NCI-H526 (cell line): ENCODE measurements at places on chromosomes 5 and 9.

DNA sequence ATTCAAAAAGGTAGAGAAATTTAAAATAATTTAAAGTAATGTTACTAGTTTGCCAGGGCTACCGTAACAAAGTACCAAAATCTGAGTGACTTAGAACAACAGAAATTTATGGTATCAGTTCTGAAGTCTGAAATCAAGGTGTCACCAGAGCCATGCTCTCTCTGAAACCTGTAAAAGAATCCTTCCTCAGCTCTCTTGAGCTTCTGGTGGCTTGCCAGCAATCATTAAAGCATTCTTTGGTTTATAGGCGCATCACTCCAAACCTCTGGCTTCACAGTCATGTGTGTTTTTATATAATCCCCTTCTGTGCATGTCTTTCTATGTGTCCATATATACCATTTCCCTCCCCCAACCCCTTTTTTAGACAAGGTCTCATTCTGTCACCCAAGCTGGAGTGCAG, 220.3 kb downstream of the COX7C start:
- DNase-seq, result no peak

DNA sequence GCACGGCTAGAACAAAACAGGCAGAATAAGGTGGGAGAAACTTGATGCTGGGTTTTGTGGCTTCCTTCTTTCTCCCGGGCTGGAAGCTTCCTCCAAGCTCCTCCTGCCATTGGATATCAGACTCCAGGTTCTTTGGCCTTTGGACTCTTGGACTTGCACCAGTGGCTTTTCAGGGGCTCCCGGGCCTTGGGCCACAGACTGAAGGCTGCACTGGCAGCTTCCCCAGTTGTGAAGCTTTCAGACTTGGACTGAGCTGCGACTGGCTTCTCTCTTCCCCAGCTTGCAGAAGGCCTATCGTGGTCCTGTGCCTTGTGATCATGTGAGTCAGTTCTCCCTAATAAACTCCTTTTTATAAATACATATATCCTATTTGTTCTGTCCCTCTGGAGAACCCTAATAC, 364.4 kb downstream of the DNAH5 start:
- no peak for DNase-seq

- no peak for DNase-seq
Measured at GRCh38 chr9:90311811-90312210, 330.8 kb downstream of the DIRAS2 start.

DNA sequence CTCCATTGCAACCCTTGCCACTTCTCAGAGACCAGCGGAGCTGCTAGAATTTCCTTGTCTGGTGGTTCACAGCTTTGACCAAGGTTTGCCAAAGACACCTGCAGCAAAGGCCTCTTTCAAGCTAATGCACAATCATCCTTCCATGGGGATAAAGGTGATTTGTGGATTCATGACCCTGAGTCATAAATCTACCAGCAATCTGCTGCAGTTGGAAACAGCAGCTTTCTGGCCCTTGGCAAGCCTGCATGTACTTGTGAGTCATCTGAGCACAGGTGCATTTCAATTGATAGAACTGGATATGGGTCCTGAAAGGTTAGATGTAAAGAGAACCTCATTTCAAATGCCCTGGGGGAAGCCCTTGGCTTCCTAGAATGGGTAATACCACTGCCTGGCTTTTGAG, 21.6 kb upstream of the TCF7 start:
- DNase-seq, result no peak

GRCh38 chr5:107605596-107606125, 65.1 kb downstream of the EFNA5 start:
- peak; percentile 42 for DNase-seq

DNA sequence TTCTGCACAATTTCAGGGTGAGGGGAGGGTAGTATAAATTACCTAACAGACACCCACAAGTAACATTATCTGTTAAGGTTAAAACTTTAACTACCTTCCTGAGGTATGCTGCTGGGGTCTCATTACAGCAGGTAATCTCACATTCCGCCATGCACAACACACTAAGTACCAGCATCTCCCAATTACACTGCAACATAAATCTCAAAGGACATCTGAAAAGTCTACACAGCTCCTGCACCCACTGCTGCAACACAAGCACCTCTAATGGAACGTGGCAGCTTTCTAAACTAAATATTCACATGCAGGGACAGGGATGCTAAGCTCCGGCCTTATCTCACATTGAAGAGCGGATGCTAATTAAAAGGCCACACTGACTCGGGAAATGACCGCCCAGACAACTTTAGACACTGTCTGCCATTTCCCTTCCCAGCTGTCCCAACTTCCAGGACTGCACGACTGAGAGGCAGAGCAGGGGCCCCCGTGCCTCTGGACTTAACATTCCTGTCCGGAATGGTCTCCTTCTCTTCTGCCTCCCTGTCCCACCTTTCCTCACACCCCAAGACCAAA, 45.9 kb downstream of the PSMB7 start:
- DNase-seq, result no peak

- no peak for DNase-seq
Measured at GRCh38 chr9:127119320-127119709, 3.1 kb downstream of the ANGPTL2 start.

GRCh38 chr9:72794946-72795345, 157.9 kb downstream of the ALDH1A1 start:
- no peak for DNase-seq

DNA sequence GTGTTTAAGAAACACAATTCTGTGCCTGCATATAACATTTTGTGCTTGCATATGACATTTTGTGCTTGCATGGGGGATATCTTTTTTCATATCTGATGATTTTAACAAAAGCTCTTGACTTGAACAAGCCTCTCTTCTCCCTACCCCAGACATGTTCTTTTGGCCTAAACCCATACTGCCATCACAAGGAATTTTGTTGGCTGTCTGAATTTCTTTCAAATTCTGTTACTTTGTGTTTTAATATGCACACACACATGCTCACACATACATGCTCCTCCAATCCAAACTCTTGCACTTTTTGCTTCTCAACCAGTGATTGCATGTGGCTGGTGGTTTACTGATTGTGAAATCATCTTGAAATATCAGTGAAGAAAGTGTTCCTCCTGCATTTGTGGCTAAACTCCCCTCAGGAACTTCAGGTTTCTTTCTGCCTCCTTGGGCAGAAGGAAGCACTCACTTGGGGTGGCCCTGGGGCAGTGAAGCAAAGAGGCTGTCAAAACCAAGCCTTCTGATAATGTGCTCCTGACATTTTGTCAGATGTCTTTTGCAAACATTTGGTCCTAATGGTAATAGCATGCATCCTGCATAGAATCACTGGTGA, 377.2 kb upstream of the KLF4 start:
- no peak for DNase-seq

DNA sequence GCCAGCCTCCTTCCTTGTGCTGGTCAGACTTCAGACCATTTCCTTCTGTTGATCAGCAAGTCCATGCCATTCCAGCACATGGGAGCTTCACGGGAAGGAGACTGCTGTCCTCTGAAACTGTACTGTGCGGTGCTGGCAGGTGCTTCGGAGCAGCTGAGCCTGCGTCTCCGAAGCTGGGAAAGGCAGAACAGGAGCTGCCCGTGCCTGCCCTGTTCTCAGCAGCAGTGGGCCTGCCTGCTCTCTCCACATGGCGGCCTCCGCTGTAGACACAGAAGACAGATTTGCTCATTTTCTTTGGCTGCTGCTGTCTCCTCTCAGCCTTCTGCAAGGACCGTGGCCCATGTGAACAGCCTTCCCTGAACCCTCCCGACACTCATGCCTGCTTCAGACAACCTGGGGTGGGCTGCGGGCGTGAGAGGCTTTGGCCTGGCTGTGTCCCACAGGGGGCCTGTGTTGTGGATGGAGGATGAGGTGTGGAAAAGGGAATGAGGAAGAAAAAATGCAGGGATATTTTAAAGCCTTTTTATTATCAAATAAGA, 43.1 kb downstream of the HABP4 start:
- no peak for DNase-seq

DNA sequence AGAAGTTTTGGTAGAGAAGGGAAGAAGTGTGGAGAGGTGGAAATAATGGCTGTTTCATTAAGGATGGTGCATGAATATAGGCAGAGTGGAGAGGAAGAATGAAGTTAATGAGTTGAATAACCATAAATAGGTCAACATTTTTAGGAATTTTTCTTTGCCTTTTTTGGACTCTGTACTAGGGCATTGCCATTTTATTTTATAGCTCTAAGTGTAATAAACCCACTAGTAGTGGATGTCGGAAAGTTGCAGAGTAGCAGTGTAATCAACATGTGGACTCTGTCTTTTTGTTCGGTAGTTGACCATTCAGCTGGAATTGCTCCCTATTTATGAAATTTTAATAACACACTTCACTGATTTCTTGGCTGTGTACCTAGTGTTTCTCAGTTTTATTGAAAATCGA, 199.1 kb downstream of the WDR70 start:
- no peak for DNase-seq

- DNase-seq, result no peak
Measured at GRCh38 chr9:136228107-136228875, 17.3 kb downstream of the QSOX2 start.

GRCh38 chr5:130870691-130871090, 294.4 kb downstream of the HINT1 start:
- no peak for DNase-seq

- DNase-seq, result no peak
Measured at GRCh38 chr5:38463634-38464521, 92.6 kb downstream of the LIFR start.

- no peak for DNase-seq
Measured at GRCh38 chr5:172385707-172386106, 68.6 kb downstream of the SH3PXD2B start.

- no peak for DNase-seq
Measured at GRCh38 chr5:137176126-137176525, 323.0 kb downstream of the SPOCK1 start.

DNA sequence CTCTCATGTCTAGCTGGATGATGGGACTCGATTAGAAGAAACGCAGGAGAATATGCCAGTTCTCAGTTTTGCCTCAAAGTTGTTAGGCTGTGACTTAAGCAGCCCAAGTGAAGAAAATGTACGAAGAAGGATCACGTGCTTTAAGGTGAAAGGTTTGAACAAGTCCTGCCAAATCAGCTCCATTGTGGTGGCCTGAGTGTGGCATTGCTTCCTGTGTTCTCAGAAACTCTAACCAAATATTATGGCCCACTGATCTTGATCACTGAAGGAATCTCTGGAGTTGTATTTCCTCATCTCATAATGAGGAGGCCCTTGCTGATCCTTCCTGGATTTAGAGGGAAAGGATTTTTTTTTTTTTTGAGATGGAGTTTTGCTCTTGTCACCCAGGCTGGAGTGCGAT, 44.0 kb downstream of the OTULIN start:
- DNase-seq, result no peak

- no peak for DNase-seq
Measured at GRCh38 chr5:143509758-143510221, 106.3 kb upstream of the NR3C1 start.

GRCh38 chr5:6455571-6456200, 7.0 kb downstream of the UBE2QL1 start:
- DNase-seq, result no peak

DNA sequence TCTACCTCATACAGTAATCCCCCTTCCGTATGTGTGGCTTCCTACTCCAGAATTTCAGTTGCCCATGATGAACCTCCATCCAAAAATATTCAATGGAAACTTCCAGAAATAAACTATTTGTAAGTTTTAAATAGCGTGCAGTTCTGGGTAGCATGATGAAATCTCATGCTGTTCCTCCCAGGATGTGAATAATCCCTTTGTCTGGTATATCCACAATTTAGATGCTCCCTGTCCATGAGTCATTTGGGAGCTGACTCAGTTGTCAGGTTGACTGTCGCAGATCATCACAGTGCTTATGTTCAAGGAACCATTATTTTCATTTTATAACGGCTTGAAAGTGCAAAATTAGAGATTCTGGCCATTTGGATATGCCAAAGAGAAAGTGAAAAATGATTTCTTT, 290.1 kb upstream of the CDH9 start:
- no peak for DNase-seq

DNA sequence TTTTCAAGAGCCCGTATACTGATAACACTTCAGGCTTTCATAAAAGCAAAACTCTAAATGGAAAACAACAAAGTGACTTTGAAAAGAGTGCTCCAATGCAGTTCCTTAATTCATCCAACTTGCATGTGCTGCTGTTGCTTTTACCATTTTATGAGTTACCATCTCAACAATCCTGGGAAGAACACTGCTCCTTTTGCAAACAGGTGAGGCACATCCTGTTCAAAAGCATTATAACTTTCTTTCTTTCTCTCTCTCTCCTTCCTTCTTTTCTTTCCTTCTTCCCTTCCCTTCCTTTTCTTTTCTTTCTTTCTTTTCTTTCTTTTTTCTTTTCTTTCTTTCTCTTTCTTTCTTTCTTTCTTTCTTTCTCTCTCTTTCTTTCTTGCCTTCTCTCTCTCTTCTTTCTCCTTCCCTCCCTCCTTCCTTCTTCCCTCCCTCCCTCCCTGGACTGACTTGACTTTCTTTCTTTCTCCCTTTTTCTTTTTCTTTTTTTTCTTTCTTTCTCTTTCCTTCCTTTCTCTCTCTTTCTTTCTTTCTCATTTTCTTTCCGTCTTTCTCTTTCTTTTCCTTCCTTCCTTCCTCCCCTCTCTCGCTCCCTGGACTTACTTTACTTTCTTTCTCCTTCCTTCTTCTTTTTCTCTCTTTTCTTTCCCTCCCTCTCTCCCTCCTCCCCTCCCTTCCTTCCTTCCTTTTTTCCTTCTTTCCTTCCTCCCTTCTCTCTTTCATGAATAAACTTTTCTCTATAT, 11.2 kb upstream of the PARP8 start:
- no peak for DNase-seq

- DNase-seq, result no peak
Measured at GRCh38 chr9:124313940-124314339, 56.2 kb downstream of the NEK6 start.

- no peak for DNase-seq
Measured at GRCh38 chr5:169149317-169149716, 151.6 kb downstream of the SLIT3 start.

DNA sequence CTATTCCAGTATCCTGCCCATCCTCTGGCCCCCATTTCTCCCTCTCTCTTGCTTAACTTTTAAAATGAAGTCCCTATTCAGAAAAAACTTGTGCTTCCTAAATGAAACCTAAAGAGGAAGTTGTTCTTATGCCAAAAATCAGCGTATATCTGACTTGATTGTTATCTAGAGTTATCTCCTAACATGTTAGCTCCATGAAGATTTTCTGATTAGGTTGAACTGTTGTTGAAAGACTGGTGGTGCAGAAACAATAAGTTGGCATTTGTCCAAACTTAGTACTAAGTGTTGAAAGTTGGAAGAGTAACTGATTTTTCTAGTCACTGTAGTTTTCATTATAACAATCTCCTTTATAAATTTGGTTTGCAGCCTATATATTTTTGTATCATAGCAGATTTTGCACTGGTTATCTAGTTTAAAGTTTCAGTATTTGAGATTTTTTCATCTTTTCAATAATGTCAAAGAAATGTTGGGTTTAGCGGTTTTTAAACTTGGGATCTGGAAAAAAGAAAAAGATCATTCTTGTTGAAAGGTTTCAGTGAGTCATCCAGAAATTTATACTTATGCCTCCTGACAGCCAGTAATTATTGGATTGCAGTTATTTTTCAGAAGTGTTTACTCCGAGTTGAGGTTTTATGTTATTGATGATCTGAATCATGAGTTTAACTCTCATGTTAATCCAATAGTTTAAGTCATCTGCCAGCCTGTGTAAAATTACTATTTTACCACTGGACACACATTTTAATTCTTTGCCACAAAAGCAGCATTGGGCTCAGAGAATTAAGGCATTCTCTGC, 60.6 kb downstream of the PAM start:
- no peak for DNase-seq
